ENCODE measurements at places on chromosomes 11 and 22.

- DNase-seq, result no peak
Measured at GRCh38 chr11:1648653-1649420, 19.3 kb downstream of the KRTAP5-5 start.

- DNase-seq, result no peak
Measured at GRCh38 chr22:44439356-44440223, 58.4 kb downstream of the RTL6 start.

DNA sequence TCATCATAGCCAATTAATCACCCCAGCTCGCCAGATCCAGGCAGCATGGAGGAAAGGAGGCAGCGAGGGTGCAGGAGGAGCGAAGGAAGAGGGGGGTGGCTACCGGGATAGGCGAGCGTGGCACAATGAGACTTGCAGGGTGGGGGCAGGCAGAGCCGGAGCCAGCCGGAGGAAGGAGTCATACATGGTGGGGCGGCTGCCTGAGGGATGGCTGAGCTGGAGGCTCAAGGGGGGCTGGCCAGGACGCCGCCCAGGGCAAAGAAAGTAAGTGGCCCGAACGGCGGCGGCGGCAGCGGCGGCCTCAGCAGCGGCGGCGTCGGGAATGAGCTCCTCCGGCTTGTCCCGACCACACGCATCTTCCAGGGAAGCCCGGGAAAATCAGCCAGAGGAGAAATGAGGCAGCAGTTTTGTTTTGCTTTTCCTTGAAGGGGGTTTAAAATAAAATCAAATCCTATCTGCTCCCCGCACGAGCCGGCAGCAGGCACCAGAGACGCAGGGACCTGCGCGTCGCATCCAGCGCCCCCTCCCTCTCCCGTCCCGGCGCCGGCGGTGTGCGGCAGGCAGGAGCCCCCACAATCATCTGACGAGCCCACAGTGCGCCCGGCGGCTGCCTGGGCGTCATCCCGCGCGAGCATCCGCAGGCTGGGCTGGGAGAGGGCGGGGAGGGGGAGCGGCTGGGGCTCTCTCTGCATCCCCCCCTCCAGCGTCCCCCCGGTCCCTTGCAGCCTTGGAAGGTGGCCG is 263.6 kb downstream of the CTTN start:
- no peak for DNase-seq

GRCh38 chr11:91244912-91245311 is 979.7 kb upstream of the FAT3 start:
- no peak for DNase-seq

DNA sequence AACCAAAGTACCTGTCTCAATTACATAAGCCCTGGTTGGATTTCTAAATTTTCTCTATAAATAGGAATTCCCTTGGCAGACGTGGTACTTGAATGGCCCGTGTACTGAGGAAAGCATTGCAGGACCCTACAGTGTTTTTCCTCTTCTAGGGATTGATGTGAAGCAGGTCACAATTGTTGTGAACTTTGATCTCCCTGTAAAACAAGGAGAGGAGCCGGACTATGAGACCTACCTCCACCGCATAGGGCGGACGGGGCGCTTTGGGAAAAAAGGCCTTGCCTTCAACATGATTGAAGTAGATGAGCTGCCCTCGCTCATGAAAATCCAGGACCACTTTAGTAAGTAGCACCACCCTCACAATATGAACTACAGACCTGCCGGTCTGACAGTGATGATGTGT is 16.7 kb downstream of the DDX25 start:
- no peak for DNase-seq

DNA sequence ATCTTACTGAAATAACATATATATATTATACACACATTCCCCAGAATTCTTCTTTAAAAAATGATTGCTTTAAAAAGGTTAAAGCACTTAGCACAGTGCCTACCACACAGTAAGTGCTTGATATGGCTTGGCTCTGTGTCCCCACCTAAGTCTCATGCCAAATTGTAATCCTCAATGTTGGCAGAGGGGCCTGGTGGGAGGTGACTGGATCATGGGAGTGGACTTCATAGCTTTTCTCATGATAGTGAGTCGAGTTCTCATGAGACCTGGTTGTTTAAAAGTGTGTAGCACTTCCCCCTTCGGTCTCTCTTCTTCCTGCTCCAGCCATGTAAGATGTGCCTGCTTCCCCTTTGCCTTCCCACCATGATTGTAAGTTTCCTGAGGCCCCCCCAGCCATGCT is 6.2 kb downstream of the CRYAB start:
- DNase-seq, result no peak

DNA sequence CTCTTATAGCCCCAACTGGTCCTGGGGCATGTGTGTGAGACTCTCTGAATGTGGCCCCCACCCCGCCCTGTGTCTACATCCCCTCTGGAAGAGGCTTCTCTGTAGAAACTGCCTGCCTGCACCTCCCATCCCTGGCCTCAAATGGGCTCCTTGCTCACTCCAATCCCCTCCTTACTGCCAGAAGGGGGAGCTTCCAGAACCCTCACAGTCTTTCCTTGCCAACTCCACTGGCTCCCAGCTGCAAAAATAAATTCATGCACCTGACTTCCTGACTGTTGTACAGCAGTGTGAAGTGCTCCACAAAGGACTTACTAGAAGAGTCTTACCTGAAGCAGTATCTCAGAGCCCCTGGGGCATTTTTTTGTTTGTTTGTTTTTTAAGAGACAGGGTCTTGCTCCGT is 15.2 kb upstream of the SERPIND1 start:
- DNase-seq, result no peak

GRCh38 chr11:73553266-73553665 is 44.6 kb downstream of the FAM168A start:
- no peak for DNase-seq

DNA sequence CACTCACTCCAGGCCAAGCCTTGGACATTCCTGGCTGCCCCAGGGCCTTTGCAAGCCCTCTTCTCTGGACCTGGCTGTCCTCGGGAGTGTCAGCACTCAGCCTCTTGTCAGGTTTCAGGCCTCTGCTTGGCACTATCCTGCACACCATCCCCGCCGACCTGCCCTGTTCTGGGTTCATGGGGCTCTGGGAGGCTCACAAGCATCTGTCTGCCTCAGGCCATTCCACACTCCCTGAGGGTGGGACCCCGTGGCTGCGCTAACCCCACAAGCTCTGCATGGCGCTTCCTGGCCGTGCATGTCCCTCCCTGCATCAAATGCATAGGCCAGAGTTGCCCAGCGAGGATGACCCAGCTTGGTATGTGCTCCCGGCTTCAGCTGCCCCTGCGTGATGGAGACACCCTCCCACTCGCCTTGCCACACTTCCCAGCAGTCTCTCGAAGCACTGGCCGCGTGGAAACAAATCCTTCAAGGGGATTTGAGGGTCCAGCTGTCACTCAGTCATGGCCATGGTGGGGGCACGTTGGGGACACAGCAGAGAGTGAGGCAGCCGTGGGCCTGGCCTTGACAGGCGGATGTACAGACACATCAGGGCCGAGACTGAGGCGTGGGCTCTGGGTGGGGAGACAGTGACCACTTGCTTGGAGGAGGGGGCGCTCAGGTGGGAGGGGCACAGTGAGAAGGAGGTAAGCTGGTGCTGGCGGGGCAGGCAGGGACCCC is 87.3 kb downstream of the KCNQ1 start:
- no peak for DNase-seq

GRCh38 chr22:39776295-39777009 is 117.1 kb downstream of the ENTHD1 start:
- DNase-seq, result no peak

DNA sequence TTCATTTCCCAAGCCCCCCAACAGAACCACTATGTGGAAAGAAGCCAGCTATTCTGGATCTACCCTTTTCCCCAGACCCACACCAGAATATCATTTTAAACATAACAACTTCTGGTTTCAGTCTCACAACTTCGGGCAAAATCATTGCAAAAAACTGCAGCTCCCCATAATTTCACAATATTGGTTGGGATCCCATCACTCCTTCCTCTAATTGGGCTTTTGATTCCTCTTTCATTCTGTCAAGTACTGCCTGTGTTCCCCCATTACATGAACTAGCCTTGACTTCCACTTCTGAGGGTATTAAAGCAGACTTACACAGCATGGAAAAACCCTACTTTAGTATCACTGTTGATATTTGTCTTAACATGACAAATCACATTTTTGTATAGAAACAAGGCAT is 4.1 kb upstream of the APOL3 start:
- DNase-seq, result no peak
